ENCODE measurements at places on chromosomes 16 and 17.

DNA sequence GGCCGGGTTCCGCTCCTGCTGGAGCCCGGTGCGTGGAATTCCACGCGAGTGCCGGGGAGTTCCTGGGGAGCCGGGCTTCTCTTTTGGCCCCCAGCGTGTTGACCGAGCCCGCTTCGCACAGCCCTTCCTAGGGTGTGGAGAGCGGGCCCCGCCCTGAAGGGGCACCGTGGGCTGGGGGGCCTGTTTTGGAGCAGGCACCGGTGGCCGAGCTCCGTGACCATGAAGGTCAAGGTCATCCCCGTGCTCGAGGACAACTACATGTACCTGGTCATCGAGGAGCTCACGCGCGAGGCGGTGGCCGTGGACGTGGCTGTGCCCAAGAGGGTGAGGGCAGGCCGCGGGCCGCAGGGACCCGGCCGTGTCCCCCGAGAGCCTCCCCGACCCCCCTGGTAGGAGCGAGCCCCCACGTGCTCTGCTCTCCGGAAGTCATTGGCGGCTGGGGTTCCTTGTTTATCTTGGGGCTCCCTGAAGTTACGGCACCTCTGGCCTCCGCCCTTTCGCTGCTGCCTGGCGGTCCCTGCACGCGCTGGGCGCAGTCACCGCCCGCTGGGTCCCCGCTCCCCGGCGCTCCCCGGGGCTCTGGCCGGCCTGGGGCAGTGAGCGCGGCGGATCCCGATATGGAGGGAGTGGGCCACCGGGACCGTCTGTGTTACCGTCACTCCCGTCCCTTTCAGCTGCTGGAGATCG is 528 bp downstream of the HAGHL start:
- no peak for DNase-seq

GRCh38 chr16:49827805-49828438 is 28.0 kb downstream of the ZNF423 start:
- DNase-seq = no peak

DNA sequence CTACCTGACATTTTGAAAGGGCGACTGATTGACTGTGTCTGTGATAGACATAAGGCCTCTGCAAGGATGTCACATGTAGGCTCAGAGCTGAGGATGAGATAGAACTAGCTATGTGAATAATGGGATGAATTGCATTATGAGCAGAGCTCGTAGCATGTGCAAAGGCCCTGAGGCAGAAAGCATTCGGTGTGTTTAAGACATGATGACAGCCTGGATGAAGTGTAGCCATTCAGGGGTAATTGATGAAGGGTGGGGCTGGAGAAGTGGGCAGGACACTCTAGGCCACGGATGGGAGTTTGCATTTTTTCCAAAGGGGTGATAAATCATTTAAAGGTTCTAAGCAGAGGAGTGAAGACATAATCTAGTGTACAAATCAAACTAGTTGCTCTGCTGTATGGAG is 62.6 kb downstream of the USP43 start:
- DNase-seq = no peak

- DNase-seq = no peak
Observed at GRCh38 chr17:28878158-28878910, 19.2 kb downstream of the FLOT2 start.

- no peak for DNase-seq
Observed at GRCh38 chr17:42702446-42702845, 20.1 kb downstream of the CNTNAP1 start.

DNA sequence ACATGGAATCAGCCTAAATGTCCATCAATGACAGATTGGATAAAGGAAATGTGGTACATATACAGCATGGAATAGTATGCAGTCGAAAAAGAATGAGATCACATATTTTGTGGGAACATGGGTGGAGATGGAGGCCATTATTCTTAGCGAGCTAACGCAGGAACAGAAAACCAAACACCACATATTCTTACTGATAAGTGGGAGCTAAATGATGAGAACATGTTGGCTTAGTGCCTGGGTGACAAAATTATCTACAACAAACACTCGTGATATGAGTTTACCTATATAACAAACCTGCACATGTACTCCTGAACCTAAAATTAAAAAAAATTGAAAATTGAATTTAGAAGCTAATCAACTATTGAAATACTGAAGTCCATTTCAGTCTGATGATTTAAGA is 6.1 kb downstream of the ANKS4B start:
- no peak for DNase-seq

- no peak for DNase-seq
Observed at GRCh38 chr16:18018376-18018775, 318.2 kb downstream of the NPIPA8 start.

- DNase-seq = no peak
Observed at GRCh38 chr16:58047557-58048348, 22.2 kb downstream of the MMP15 start.

GRCh38 chr16:57405097-57405496 is 530 bp downstream of the CCL17 start:
- DNase-seq = no peak

DNA sequence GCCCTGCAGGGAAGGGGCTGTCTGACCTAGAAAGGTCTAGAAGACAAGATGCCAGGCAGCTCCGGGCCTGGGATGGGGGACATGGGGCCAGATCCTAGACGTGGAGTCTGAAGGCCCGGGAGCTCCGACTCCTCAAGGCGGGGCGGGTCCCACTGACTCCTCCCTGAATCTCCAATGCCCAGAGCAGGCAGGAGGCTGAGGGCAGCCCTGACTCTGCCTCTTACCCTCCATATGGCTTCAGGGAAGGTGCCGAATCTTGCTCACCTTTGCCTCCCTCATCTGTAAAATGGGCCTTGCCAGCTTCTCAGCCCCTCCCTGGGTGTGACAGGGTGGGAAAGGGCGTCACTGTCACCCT is 14.8 kb downstream of the VASN start:
- DNase-seq = no peak

DNA sequence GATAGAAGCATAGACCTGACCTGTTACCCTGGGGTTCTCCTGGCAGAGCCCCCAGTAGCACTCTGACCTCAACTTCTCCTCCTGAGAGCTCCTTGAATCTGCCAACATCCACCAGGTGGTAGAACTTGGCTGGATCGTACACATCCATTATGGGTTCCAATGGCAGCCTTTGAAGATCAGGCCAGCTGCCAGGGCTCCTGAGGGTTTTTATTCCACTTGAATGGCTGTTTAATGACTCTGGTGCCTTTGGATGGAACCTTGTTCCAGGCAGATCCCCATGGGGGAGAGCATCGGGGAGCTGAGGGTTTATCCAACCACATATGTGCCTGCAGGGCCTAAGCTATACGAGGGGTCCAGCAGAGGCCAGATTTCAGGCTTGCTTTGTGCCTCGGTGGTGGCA is 47.1 kb upstream of the CLEC19A start:
- no peak for DNase-seq

DNA sequence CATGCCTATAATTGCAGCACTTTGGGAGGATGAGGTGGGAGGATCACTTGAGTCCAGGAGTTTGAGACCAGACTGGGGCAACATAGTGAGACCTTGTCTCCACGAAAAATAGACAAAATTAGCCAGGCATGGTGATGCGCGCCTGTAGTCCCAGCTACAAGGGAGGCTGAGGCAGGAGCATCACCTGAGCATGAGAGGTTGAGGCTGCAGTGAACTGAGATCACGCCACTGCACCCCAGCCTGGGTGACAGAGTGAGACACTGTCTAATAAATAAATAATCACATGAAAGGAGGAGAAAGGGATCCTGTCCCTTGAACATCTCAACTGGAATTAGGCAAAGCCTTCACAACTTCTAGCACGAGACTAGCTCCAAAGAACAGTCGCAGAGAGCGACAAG is 53.2 kb downstream of the TEKT5 start:
- no peak for DNase-seq

- DNase-seq = no peak
Observed at GRCh38 chr17:51000835-51001638, 119.6 kb downstream of the SPAG9 start.

GRCh38 chr16:27811881-27812280 is 251.6 kb downstream of the GSG1L start:
- DNase-seq = no peak

- DNase-seq = no peak
Observed at GRCh38 chr16:31501226-31501965, 6.8 kb downstream of the RUSF1 start.

Measured in stimulated activated CD8-positive, alpha-beta memory T cell treated with anti-CD3 and anti-CD28 coated beads, Interleukin-7, amount 100 ng/mL, for 24 hours (primary cell).